ENCODE measurements at places on chromosomes 16 and 17.

- no peak for DNase-seq
Measured at GRCh38 chr17:30318155-30318554, 15.7 kb downstream of the TMIGD1 start.

DNA sequence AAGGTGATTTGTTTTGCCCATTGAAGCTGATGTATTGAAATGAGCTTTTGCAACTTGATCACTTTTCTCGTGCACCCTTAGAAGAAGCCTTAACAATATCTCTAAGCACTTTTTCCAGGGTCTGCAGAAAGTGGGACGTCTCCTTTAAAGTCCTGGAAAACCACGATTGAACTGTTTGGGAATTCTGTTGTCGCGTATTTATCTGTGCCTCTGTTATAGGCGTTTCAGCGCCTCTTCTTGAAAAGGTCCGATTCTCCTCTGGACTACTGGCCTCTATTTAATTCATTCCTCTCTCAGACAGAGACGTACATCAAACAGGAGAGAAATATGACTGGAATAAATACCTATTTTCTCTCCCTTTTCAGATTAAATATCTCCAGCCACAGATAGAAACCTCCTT is 262.4 kb upstream of the PSMD7 start:
- DNase-seq = no peak

DNA sequence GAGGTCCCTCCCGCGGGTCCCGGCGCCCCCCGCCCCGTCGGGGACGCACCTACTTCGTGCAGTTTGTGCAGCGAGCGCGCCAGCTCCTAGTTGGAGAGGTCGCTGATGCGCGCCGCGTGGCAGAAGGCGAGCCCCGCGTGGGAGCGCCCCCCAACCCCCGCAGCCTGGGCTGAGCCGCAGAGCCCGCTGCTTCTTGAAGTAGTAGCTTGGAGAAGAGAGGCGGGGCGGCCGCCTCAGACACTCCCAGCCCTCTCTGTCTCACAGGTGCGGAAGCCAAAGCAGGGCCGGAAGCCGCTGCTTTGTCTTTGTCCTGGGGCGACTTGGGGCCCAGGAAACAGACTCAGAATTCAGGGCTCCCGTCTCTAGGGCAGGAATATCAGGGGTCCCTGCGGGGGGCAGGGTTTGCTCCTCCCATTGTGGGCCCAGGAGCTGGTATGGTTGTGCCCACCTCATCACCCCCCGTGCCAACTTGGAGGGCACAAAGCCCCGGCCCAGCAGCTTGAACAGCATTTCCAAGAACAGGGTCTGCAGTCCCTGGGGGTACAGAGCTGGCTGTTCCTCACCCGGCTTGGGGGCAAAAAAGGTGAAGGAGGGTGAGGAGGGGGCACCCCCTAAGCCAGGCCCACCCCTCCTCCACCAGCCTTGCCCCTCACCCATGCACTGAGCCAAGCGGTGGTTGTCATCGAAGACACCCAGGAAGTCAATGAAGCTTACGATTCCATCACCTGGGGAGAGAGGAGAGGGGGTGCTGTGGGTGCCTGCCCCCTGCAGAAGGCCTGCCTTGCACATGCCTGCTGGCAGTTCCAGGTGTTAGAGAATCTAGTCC is 13.5 kb downstream of the SPATA32 start:
- peak; percentile 83 for DNase-seq

- DNase-seq = no peak
Measured at GRCh38 chr17:50028736-50029120, 27.2 kb upstream of the ITGA3 start.

DNA sequence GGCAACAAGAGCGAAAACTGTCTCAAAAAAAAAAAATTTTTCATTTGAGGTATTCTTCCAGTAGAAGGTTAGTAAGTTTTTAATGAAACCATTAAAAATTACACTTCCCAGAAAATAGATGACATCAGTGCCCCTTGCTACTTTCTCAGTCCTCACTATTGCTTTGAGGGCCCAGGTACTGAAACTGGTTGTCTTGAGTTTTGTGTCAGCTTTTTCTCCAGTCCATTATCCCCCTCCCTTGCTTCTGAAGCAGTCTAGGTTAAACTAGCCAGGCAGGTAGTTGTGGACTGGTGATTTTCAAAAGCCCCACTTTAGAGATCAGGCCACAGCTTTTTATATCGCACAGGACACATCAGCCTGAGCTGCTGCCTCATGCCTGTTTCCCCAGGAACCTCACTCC is 10.9 kb downstream of the SMCR8 start:
- no peak for DNase-seq

DNA sequence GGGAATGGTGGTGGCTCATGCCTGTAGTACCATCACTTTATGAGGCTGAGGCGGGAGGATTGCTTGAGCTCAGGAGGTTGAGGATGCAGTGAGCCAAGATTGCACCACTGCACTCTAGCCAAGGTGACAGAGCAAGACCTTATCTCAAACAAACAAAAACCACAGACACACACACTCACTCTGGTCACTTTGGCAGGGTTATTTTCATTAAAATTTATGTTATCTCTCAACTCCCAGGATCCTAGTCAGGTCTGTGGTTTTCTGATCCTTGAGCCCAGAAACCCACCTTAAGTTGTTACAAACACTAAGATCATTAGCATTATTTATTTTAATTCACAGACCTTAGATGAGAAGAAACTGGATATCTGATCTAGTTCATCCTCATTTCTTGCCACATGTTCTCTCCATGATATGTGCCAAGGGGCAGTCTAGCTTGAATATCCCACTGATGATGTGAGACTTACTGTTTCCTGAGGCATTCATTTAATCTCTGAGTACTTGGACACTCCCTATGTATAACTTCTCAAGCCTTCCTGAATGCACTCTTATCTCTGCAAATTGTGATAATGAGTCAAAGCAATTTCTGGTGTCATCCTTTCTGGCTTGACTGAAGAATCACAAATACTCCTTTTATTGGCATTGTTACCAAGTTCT is 9.6 kb downstream of the ABHD15 start:
- no peak for DNase-seq

DNA sequence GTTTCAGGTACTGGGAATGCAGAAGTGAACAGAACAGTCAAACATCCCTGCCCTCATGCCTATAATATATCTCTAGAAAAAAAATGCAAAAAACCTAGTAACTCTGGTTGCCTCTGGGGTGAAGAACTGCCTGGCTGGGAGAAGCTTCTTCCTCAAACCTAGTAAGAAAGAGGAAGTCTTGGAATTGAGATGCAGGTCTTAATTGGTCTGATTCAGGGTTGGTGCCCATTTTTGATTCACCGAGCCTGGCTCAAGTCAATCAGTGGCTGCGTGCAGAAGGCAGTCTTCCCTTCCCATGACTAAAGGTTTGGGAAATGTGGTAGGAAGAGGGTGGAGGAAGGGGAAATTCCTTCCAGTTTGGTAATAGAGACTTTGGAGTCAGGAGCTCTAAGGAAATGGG is 22.4 kb downstream of the CDRT15 start:
- no peak for DNase-seq

DNA sequence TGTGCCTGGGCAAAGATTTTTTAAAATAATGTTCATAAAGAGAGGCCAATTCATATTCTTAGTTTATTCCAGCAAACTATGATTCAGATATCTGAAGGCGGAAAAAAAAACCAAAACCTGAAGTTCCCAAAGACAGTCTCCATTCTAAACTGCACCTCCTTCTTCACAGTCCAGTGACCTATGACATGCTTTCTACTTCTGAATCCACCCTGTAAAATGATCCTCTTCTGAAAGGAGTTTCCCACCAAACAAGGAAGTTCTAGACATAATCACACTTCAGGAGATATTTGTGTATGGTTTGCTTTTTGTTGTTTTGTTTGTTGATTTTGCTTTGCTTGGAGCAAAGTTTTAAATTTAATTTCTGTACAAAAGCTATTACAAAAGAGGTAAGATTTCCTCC is 12.9 kb upstream of the CHST4 start:
- no peak for DNase-seq

DNA sequence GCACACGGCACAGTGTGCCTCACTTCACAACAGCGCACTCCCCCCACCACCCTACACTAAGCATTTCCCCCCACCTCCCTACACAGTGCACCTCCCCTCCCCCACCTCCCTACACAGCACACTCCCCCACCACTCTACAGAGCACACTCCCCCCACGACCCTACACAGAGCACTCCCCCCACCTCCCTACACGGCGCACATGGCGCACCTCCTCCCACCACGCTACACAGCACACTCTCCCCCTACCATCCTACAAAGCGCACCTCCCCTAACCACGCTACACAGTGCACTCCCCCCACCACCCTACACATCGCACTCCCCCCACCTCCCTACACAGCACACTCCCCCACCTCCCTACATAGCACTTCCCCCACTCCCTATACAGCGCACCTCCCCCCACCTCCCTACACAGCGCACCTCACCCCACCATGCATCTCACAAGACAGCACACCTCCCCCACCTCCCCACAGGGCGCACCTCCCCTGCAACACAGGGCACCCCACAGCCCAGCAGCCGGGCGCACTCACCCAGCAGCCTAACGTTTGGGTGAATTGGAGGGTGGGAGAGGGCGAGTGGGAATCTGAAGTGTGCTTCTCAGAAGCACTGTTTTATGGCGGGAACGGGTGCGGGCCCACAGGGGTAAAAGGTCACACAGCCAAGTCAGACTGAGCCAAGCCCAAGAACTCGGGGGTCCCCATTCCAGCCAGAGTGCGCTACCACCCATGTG is 10.3 kb downstream of the KNOP1 start:
- DNase-seq = no peak

GRCh38 chr17:39626171-39627046 is at the start of gene PPP1R1B:
Gene PPP1R1B (plus strand): TSS chr17:39626952. CDS start chr17:39627393, 441 bp downstream.
- DNase-seq = peak; percentile 79

GRCh38 chr16:8760021-8760420 is 37.4 kb downstream of the TMEM186 start:
- no peak for DNase-seq

- no peak for DNase-seq
Measured at GRCh38 chr16:86631444-86631843, 53.1 kb downstream of the FOXL1 start.

DNA sequence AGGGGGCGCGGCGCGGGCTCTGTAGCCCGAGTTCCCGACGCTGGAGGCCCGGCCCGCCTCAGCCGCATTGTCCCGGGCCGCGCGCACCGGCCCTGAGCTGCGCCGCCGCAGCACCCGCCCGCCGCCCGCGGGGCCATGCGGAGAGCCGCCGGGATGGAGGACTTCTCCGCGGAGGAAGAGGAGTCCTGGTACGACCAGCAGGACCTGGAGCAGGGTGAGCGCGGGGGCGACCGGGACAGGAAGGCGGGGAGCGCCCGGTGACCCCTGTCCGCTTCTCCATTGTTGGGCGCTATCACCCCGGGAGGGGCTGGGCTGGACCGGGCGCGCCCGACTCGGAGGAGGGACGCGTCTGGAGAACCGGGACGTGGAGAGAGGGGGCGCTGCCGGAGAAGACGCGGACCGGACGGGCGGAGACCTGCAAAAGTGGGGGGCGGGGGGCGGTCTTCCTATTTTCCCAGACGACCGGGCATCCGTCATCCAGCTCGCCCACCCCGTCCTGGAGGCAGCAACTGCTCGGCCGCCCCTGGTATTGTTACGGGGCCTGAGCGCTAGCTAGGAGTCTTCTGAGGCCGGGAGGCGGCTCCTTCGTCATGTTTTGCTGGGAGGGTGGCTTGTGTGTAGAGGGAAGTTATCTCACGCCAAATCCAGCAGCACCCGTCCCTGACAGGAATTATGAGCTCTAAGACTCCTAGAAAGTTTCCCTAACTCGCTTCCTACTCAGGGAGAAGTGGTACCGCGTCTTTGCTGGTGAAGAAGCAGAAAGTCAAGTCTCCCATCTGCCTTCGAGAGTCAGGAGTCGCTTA is 678 bp downstream of the CDR2L start:
- peak; percentile 75 for DNase-seq

DNA sequence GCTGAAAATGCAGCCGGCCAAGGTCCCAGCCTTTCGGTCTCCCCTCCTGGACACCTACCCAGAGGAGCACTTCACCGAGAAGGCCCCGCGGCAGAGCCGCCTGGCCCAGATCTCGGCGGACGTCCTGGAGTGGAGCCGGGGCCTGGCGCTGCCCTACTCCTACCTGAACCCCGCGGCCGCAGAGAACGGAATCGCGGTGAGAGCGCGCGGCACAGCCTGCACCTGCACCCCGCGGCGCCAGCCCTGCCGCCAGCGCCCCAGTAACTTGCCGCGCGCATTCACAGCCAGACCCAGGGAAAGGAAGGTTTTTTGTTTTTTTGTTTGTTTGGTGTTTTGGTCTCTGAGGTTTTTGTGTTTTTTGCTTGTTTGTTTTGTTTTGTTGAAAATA is 15.2 kb downstream of the ALOX12B start:
- no peak for DNase-seq

GRCh38 chr17:72139212-72139611 is 18.4 kb downstream of the SOX9 start:
- DNase-seq = no peak

GRCh38 chr17:44417553-44417952 is 28.1 kb upstream of the ITGA2B start:
- DNase-seq = no peak

DNA sequence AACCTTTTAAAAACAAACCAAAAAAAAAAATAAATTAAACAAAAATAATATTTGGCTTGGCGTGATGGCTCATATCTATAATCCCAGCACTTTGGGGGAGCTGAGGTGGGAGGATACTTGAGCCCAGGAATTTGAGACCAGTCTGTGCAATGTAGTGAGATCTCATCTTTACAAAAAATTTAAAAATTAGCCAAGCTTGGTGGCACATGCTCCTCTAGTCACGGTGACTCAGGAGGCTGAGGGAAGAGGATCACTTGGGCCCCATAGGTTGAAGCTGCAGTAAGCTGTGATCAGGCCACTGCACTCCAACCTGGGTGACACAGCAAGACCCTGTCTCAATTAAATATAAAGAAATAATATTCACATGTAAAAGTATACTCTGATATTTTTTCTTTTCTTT is 12.2 kb downstream of the GNGT2 start:
- DNase-seq = no peak

GRCh38 chr17:38605841-38606645 is at the start of gene SRCIN1:
Gene SRCIN1 (minus strand): TSS chr17:38605952. CDS start chr17:38605705, 247 bp downstream.
- DNase-seq = peak; percentile 94

DNA sequence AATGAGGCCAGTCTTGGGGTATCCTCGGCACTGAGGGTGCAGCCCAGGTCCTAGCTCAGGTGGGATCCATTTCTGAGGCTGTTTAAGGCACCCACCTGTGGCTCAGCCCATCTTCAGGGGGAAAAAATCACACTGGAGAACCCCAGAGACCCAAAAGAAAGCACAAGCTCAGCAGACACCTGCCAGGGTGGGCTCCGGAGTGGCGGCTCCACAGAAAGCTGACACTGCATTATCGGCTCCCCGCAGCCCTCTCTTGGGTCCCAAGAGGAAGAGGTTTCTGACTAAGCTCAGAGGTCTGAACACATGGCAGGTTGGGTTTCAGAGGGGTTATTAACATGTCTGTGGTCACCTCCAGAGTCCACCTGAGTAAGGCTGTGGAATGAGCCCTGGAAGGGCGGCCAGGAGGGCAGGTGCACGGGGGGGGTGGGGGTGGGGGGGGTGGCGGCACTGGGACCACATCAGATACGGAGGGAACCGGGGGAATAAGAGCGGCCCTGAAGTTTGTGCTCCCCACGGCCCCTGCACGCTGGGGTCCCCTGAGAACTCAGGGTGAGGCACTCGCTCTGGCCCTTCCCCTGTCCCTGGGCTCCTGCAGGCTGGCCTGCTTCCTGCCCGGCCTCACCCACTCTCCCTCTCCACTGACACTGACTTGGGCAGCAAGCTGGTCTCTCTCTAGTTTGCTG is 79.5 kb downstream of the TIMM22 start:
- no peak for DNase-seq

Data from NCI-H69 (cell line).